ENCODE measurements at places on chromosomes 13 and 19.

DNA sequence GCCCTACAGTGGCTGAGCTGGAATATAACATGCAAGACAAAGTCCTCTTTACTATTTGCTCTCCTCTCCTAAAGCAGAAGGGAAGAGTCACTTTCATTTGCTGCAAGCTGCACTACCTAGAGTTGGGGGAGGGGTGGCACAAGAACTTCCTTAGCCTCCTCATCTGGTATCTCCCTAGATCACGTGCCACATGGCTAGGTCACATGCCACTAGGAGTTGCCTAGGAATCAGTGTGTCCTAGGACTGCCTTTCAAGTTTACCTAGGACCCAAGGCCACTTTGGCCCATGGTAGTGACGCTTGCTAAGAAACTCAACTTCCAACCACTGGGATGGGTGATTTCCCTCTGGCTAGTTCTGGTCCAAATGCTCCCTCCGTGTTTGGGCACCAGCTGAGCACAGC is 625.2 kb downstream of the DIAPH3 start:
- DNase-seq: no peak

GRCh38 chr19:4173479-4174212 is 8.7 kb downstream of the SIRT6 start:
- no peak for DNase-seq

GRCh38 chr13:111610081-111610480 is 289.6 kb downstream of the TEX29 start:
- DNase-seq: no peak

GRCh38 chr13:65638572-65639168 is 1591.5 kb downstream of the PCDH9 start:
- DNase-seq: no peak

- no peak for DNase-seq
These were observed 3.4 kb downstream of the DNMT1 start for GRCh38 chr19:10191347-10191746.

- no peak for DNase-seq
These were observed 1.3 kb upstream of the PCDH9 start for GRCh38 chr13:67231289-67232000.

GRCh38 chr13:60111691-60112090 is 52.0 kb downstream of the DIAPH3 start:
- no peak for DNase-seq

DNA sequence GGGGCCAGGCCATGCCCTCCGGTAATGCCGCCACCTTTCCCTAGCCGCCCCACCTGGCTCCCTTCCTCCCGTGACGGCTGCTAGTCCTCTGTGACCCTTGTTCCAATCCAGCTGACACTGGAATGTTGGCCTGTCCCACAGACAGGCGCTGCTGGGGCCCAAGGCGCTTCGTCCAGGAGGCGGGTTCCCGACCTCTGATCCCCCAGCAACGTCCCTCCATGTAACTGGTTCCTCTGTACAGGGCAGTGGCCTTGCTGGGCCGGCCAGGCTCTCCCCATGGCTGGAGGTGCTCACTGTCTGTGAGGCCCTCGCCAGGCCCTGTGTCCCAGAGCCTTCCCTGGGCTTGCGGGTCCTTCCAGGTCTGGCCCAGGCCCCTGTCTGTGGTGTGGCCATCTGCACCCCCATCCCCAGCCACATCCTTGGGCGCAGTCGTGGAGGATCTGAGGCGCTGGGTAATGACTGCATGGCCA is 6.8 kb upstream of the GRIN3B start:
- no peak for DNase-seq

DNA sequence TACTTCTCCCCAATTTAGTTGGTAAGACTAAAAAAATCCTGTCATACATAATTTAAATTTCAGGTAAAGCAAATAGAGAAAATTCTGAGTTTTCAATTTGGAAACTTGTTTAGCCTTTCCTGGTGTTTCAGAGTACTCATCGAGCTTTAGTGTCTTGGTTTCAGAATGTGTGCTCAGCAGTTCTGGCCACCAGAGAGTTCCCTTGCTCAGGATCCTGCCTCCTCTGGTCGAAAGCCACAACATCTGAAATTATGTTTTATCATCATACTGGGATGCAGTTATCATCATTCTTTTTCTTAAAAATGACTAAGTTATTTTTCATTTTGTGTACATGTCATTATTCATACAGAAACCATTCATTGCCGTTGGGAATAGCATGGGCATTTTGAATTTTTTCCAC is 263.2 kb upstream of the SPRY2 start:
- no peak for DNase-seq

DNA sequence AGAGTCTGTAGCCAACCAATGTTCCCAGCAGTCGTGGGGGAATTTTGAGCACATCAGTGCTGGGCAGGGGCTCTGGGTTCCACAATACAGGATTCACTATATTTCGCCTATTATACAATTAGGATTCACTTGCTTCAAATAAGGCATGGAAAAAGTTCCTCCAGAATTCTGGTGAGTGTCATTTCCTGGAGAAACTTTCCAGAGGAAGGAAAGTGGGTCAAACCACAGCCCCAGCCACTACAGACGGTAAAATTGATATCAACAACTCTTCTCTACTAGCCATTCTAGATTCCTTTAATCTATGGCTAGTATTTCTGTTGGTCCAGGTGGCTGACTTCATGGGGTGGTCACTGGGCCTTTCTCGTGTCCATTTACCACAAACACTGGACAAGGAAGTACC is 10.5 kb downstream of the MYCBP2 start:
- DNase-seq: no peak

DNA sequence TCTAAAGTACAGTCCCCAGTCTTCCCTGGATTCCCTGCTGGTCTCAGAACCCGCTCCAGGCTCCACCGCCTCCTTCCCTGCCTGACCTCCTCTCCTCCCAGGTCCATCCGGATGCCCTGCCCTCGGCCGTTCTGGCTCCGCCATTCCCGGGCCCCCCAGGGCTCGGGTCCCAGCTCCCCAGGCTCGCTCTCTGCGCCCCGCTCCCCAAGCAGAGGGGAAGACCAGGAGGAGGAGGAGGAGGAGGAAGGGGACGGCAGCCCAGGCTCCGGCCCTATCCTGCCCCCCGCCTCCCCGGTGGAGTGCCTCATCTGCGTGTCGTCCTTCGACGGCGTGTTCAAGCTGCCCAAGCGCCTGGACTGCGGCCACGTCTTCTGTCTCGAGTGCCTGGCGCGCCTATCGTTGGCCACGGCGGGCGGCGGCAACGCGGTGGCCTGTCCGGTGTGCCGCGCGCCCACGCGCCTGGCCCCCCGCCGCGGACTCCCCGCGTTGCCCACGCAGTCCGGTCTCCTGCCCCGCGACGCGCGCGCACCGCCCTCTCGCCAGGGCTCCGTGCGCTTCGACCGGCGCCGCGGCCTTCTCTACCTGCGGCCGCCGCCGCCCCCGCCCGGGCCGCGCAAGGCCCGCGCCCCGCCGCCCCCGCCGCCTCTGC is 647 bp downstream of the RNF225 start:
- no peak for DNase-seq

DNA sequence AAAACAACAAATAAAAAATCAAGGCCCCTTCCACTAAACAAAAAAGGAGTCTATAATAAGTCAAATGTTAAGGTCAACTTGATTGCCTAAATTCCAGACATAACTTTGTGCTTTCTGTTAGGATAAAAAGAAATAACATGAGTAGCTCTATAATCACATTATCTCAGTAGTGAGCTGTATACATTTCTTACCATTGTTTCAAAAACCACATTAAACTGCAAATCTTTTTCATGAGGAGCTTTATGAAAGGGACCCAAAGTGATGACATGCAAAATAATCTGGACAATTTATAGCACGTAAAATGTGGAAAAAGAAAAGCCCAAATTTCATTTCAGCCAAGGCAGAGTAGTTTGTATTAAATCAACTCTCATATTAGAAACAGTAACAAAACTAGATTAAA is 269.2 kb downstream of the KLF12 start:
- DNase-seq: no peak
